ENCODE measurements at places on chromosomes 5 and 9. TPM values are rescaled to one million over a fixed set of nuclear protein-coding genes. Genes with fewer than 3 reads are reported as not detected.

The MEGF10 gene
- not detected for total RNA-seq

The DNAJC18 gene
- total RNA-seq = 18.1 TPM

The MARVELD2 gene
- 0.64 TPM for total RNA-seq

The BHMT2 gene
- total RNA-seq = not detected

The PTPRD gene
- total RNA-seq = not detected

The GABRA1 gene
- not detected for total RNA-seq

The IL4 gene
- total RNA-seq = not detected

The TXNDC8 gene
- total RNA-seq = not detected

The KLF9 gene
- total RNA-seq = 44.2 TPM

The PCDHGB1 gene
- not detected for total RNA-seq

The DNAJC25 gene
- 3.9 TPM for total RNA-seq

DNA sequence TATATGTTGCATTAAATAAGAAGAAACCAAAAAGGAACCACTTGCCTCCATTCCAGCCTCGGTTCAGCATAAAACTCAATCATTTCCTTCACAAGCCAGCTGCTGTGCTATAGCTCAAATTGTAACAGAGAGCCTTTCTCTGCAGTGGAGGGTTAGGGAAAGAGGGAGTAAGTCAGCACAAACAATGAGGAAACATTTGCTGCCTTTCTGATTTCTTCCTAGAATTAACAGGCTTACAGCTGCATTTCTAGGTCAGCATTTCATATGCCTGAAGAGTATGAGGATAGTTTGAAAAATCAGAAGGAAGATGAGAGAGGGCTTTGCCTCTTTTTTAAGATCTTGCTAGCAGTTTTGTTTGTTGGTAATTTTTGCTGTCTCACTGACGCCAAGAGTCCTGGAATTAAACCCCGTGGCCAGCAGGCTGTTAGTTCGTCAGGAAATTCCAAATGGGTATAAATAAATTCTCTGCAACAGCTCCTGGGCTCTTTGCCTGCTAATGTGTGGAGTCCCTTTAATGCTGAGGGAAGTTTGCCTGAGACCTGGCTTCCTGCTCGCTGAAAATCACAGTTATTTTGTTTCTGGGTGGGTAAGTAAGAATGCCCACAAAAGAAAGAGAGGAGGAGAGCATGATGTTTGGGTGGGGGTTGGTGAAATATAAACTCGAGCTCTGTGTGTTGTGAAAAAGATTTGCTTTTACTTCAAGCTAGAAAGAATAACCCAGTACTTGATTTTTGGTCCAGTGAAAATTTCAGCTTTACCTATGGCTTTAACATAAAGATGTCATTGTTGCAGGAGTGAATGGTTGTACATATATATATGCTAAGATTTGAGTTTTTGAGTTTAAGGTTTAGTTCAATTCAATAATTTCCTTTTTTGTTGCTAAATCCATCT is 148.1 kb upstream of the DMRT1 start:
- DNase-seq = no peak

- no peak for DNase-seq
Observed at GRCh38 chr5:100519075-100519474, 16.1 kb upstream of the FAM174A start.

- no peak for DNase-seq
Observed at GRCh38 chr9:125787715-125788114, 40.5 kb downstream of the PBX3 start.

DNA sequence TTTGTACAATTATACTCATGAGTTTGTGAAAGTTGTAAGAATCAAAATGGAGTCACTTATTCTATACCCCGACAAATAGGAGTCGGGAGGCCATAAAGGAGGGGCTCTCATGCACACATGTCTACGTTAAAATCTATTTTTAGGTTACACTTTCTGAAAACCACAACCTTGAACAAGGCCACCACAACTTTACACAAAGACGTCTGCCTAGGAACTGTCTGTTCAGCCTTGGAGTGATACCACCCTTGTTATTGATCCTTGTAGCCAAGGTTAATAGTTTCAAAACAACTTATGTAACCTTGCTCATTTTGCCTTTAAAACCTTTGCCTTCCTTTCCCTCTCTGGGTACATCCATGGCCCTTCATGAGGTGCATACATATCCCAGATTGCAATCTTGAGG is 4.1 kb upstream of the NDFIP1 start:
- peak; percentile 37 for DNase-seq

DNA sequence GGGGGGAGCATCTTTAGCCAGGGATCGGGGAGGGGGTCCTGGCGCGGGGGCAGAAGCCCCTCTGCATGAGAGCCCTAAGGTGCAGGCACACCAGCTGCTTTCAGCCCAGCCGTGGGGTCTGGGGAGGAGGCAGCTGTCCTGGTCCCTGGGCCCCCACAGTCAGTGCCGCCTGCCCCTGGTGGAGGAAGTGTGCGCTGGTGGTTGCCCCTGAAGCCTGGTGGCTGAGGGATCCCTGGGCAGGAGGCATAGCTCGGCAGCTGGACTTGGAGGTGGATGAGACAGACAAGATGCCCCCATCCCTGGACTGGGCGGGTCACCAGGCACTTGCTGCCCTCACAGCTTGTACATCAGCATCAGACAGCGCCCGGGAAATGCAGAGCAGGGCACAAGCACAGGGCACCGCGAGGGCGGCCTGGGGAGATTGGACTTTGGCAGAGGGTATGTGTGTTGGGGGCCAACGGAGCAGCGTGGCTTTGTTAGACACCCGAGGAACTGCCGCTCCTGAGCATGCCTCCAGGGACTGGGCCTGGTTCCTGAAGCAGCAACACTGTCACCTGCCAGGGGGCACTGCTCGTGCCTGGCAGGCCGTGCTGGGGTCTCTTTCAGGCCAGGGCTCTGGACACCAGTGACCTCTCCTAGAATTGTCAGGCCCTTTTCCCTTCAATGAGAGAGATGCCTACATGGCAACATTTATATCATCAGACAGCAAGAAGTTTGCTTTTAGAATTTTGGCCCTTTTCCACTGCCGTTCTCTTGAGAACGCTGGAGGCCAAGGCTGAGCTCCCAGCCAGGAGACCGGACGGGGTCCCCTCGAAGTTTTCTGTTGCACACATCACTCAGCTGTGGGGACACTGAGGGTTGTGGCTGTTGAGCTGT is 41.9 kb upstream of the CTSL start:
- no peak for DNase-seq

DNA sequence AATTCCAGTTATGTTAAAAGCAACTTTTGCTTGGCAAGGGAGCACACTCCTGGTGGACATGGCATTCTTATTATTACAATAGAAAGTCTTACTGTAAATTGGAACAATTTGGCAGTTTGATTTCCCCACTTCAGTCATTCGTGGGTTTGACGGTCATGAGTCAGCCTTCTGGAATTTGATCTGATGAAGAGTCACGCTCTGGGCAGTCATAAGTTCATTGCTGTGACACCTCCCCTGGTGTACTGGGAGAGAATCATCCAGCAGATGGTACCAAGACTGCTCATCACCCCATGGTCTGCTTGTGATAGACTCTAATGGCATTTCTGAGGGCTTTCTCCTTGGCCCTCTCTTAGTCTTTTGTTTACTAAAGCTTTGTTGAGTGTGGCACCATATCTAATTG is 53.8 kb downstream of the GLRA1 start:
- peak; percentile 22 for DNase-seq

GRCh38 chr5:159416438-159416837 is 86.2 kb upstream of the IL12B start:
- DNase-seq = no peak

DNA sequence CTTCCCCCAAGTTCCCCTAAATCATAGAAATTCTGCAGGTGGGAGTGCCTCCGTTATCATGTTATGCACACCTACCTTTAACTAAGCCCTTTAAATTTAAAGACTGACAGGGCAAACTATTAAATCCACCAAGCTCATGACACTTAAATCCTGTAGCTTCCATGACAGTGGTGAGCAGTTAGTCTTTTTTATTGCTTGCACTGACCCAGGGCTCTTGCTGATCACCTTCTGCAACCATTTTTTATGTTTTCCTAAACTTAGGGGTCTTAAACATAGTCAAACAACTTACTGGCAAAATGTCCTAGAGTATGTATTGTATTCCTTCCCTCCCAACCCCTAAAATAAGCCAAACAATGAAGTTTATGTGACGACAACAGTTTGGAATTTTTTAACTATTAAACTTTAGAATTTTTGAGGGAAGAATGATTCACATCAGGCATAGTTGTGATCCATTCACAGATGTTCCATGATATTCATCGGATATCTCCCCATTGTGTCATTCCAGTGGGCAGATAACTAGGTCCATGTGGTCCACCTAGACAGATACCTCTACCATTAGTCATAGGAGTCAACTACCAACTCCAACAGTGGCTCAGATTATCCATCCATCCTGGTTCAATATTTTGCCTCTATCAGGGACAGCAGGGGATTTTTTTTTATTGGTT is 283.1 kb downstream of the ADAMTS6 start:
- no peak for DNase-seq

DNA sequence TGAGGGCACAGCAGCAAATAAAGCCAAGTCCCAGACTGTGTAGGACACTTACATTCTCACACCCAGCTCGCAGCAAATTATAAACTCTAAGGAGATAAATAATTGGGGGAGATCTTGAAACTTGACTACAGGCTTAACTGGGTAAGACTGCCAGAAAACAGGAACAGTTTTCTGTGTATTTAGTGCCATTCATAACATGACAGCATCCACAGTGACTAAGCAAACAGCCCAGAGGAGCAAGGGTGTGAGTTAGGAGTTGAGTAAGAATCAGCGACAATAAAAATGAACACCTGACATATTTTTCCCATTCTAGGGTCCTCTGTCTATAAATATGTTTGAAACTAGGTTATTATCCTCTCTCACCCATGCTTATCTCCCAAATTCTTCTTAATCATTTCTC is 370.9 kb upstream of the WWC1 start:
- no peak for DNase-seq

- no peak for DNase-seq
Observed at GRCh38 chr5:106880656-106881055, 790.1 kb downstream of the EFNA5 start.

GRCh38 chr9:70994582-70994981 is 126.8 kb downstream of the TRPM3 start:
- no peak for DNase-seq

DNA sequence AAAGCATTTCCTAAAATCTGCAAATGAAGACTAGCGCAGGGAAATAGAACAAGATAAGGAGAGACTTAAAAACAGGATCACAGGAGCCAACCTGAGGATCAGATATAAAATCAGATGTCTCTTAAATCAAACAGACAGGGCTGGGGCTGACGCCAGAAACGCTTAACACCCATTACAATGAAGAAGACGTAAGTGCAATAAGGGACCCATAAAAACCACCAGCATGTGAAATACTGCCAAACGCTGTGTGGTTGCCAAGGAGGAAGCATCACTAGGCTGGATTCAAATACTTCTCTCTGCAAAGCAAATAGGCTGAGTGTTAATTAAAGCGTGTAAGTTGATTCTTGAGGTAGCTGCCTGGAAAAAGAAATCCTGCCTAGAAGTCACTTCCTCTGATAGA is 74.4 kb upstream of the ATP10B start:
- no peak for DNase-seq

GRCh38 chr5:141878711-141879425 is 658 bp upstream of the PCDH1 start:
- DNase-seq = peak; percentile 96

- DNase-seq = no peak
Observed at GRCh38 chr9:86217076-86217755, 42.2 kb downstream of the C9orf153 start.

DNA sequence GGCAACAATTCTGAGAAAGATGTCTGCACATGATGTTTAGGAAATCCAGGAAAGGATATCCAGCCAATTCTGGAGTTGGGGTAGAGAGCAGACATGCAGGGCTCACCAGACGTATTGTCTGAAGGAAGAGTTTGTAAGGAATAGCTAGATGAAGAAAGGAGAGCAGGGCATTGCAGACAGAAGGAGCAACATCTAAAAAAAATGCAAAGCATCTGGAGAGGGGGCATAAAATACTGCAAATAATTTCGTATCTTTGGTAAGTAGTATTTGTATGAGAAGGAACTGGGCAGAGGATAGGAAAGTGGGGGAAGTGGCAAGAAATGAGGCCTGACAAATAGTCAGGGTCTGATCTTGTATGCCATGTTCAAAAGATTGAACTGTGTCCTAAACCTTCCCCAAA is 74.8 kb downstream of the MACIR start:
- no peak for DNase-seq

DNA sequence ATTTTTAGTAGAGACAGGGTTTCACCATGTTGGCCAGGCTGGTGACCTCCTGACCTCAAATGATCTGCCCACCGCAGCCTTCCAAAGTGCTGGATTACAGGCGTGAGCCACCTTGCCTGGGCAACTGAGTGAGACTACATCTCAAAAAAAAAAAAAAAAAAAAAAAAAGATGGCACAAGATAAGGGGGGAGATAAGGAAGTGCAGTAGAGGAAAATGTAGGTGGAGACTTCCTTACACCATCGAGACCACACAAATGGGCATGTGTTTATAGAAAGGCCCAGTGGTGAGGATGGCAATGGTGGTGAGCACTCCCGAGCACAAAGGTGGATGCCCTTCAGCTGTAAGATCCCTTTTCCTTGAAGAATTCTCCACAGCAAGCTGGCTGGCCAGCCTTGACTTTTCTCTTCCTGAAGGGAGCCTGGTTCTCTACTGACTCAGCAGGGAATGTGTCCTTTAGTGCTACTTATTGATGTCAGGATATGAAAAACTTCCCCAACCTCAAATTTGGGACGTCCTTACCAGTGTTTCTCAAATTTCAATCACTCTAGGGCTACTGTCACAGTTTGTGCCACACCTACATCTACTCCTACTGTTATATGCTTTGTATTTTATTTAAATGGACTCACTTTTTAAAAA is 28.2 kb downstream of the ERGIC1 start:
- DNase-seq = no peak

DNA sequence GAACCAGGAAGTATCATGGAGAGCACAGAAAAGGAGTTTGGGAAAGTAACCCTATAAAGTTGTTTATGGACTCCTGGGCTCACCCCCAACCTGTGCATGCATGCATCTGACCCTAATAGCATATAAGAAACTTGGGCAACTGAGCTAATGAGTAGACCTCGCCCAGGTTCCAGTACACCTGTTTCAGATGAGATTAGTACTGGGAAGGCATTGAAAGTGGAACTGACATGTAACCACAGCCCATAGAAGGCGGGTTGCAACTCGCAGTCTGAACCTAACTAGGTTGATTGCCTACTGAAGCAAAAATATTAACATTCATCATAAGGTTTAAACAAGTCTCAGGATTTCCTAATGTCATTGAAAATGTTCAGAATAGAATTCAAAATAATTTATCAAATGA is 87.0 kb downstream of the WNK2 start:
- DNase-seq = no peak

DNA sequence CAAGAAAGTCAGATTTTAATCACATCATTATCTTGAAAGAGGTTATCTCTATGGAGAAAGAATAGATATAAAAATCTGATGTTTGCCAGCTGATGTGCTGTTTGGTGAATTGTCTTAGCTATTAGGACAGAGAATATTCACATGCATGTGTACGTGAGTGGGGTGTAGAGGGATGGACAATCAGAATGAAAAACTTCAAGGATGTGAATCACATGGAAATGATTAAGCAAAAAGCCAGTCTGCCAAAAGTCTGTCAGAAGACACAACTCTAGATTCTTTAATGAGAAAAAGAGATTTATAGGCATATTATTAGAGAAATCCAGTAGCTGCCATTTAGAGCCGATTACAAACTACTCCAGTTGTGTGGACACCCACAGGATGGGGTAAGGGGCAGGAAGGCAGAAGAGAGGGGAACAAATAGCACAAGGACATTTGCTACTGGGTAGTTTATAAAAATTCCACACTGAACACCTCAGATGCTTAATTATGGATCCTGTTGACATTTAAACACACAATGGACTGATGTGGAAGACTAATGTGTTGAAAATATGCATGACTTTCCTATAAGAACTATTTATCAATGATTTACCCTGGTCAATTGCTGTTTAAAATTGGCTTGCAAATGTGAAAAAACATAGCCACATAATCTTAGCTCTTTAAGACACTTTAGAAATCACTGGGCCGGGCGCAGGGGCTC is 127.4 kb downstream of the PTTG1 start:
- DNase-seq = no peak

Measured in activated naive CD4-positive, alpha-beta T cell treated with anti-CD3 and anti-CD28 coated beads for 36 hours (primary cell).